Dermis blood vessel endothelial cell (primary cell): ENCODE measurements at places on chromosomes 4 and X. TPM values are rescaled to one million over a fixed set of nuclear protein-coding genes. Genes with fewer than 3 reads are reported as not detected.

Gene YY2
- 0.85 and 3.1 TPM in 2 replicates for total RNA-seq

Gene HTR2C
- not detected in 2 replicates for total RNA-seq

Gene BLTP1
- total RNA-seq: 91.6 and 97.4 TPM in 2 replicates

Gene CSAG1
- total RNA-seq: not detected in 2 replicates
